Cerebellum (tissue), 4 donors: ENCODE measurements at places on chromosomes 4 and X.

DNA sequence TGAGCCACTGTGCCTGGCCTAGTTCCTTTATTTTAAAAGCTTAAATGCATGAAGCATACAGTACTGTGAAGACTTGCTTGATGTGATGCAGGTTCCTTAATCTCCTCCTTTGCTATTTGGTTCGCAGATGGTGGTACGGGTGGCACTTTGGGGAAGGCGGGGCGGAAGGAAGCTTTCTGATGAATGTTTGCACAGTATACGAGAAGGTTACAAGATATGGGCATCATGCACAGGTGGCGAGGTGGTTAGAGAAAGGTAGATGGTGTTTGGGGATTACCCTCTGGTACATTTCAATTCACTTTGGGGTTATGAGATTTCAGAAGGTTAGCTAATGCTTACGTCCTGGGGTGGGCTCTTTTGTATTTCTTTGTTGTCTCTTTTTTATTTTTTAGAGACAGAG lies 17.2 kb downstream of the RHOH start:
- no peak for DNase-seq

DNA sequence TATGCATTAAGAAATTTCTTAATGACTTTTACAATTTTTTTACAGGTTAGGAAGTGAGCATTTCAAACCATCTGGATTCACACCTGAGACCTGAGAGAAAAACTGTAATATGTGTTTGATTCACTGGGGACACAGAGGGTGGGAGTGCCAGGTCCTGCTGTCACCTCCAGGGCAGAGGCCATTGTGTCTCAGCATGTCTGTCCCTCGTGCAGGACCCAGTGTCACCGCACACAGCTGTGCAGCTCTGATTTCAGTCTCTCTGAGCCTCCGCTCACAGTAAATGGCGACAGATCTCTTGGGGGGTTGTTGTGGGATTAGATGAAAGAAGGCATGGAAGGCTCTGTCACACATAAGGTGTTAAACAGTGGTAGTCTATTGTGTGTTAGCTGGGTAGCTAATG lies 23.0 kb upstream of the CLDN24 start:
- no peak for DNase-seq

GRCh38 chr4:185542626-185543315 lies 7.5 kb upstream of the PDLIM3 start:
- DNase-seq = no peak

DNA sequence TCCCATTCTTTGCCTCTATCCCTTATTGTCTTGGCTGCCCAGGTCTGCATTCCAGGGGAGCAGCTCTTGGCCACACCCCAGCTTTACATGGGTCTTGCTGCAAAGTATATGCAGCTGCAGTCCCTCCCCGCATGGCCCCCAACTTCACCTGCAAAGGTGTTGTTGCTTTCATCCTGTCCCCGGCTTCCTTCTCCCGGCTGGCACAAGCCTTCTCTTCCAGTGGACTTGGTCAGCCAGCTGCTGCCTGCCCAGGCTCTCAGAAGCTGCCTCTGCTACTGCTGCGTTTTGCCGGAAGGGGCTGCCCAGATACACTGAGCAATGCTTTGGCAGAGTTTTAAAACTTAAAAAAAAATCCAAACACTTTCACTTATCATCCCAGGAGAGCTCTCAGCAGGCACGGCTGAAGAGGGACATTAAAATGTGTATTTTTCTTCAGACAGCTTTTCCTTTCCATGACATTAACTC lies 121.2 kb upstream of the PDLIM3 start:
- DNase-seq = no peak

GRCh38 chr4:105208561-105208960 lies 61.9 kb downstream of the TET2 start:
- no peak for DNase-seq

DNA sequence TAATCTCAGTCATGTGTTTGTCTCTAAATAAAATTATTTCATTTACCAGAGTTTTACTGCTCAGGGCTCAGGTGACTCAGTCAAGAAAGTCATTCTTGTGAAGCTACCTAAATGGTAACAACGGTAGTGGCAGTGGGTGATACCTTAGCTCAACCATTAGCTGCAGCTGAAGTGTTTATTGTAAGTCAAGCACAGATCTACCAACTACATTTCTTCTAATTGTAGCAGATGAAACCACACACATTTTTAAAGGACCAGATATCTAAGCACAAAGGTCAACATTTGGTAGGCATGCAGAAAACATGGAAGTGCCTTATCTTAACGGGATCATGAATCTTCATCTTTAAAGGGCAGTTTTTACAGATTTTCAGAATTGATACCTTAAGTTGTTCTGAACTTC lies 79.1 kb downstream of the FAT4 start:
- DNase-seq = no peak

DNA sequence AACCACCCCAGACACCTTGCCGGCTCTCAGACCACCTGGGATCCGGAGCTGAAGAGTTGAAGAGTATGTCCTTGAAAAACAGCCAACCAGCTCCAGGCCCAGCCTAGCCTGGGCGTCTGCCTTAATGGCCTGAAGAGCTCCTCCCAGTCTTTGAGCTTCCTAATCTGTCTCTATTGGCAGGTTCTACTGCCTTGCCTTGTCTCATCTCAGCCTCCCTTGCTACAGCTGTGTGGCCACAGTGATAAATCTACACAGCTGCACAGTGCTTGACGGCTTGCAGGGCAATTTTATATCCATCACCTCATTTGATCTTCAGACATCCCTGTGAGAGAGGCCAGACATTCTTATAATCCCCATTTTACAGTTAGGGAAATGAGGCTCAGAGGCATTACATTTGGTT lies 19.9 kb downstream of the AWAT2 start:
- DNase-seq = no peak

- DNase-seq = no peak
These were observed 39.8 kb downstream of the GLRB start for GRCh38 chr4:157115613-157116335.

DNA sequence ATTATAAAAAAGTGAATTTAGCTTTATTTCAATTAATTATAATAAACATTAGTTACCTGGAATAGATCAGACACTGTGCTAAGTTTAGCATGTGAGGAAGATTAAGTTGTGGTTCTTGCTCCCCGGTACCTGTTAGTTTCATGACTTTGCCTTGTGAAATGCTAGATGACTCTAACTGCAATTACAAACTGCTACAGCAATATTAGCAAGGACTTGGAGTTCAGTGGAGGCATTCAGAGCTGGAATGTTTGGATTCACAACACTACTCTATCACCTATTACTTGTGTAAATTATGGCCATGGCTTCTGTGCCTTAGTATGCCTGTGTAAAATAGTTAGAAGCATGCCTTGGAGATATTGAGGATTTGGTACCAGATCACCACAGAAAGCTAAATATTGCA lies 21.4 kb upstream of the ANXA10 start:
- no peak for DNase-seq

DNA sequence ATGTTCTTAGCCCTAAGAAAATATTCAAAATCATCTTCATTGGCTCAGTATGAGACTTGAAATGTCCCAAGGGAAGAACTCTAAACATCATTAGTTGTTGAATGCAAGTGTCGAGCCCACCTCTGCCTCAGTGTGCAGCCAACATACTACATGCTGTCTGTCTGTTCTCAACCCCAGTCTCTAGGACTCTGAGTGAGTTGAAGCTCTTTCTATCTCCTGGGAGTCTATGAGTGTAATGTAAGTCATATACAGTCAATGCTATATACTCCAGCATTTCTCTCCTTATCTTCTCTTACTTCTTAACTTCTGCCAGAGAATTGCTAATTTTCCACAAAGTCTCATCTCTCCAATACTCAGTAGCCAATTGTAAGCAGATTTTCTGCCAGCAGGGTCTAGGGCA lies 61.3 kb downstream of the SPATA18 start:
- no peak for DNase-seq

- no peak for DNase-seq
These were observed 1074.2 kb upstream of the INTU start for GRCh38 chr4:126558596-126558995.

DNA sequence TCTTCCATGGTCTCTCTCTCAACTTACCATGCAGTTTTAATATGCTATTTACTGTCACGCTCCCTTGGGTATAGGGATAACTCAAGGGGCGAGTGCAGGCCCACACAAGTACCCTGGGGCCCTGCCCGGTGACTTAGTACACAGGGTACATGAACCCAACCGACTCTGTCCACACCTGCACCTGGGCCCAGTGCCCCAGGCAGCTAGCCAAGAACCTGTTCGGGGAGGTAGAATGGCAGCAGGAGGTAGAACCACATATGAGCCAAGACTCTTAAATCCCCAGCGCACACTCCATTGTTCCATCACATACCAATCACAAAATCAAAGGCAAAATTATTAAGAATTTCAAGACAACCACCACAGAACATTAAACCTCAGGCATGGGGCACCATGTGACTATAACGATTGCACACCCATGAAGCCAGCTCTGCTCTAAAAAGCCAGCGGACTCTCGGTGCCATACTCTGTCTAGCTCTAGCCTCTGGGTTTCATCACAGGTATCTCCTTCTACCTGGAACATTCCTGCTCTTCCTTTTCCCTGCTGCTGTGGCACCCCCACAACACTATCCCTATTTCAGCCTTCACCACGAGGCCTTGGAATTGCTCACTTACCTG lies 14.6 kb downstream of the PHF8 start:
- DNase-seq = peak; percentile 2

DNA sequence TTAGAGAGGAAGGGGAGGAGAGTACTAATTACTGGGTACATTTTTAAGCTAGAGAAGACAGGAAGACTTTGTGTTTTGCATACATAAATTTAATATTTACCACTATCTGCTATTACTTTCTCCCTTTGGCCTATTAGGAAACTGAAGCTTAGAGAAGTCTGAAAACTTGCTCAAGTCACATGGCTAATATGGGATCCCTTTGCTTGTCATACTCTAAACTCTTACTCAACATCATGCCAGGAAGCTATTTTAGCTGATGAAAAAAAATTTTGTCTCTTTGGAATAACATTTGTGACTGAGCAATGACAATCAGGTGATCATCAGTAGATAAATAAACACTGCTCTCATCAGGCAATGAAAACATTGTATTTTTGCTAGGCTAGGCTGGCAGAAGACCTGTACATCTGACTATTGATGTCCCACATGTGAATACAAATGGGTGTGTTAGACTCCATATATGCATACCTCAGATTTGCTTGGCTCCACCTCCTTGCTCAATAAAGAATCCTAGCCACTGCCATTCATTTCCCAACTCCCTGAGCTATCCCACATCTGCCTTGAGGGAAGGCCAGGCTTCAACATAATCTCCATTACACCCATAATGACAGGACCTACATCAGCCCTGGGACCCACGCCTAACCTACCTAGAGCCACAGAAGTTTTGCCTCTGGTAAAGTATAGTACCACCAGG lies 17.0 kb upstream of the DCLK2 start:
- DNase-seq = no peak

DNA sequence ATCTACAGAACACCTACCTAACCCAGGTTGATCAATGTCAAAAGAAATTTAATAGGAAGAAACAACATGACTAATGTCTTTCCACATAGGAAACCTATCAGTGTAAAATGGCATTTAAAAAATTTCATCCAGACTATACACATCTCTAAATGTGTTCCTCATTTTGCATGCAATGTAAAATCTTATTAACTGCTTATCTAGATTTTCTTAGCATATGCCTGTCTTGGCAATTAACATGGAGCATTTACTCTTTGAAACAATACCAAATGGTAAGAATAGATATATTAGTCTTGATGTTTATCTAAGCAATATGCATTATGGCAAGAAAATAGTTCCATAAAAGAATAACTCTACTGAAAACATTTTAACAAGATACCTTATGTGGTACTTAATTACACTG lies 199.8 kb downstream of the TRAM1L1 start:
- no peak for DNase-seq

DNA sequence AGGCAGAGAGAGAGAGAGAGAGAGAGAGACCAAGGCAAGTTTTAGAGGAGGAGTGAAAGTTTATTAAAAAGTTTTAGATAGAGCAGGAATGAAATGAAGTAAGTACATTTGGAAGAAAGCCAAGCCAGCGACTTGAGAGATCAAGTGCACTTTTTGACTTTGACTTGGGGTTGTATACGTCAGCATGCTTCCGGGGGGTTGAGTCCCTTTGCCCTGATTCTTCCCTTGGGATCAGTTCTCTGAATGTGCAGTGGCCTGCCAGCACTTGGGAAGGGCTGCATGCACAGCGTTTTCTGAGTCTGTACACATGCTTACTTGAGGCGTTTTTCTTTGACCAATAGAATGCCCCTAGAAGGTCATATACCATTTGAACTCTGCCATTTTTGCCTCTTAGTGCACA lies 400.5 kb downstream of the PDGFC start:
- no peak for DNase-seq

DNA sequence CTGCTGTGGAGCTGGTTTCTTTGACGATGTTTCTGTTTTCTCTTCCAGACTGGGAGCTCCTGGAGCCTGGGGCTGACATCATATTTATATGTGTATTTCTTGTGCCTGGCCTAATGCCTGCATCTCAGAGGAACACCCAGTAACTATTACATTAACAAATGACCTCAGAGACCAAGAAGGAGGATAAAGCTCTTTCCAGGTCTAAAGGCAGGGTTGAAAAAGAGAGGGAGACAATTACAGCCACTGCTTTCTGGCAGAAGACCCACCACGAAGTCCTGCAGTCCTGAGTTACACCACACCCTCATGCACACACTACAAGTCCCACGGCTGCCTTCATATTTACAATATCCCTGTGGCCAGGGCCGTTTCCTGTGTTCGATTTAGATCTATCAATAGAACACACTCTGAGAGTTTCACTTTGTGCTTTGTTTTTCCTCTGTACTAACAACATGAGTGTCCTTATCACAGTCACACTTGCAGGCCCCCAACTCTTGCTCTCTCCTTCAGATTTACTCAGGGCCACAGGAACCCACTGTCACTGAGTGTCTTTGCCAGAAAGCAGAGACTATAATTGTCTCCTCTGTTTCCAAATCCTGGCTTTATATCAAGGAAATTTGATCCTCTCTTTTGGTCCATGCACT lies 535.5 kb downstream of the MID1IP1 start:
- no peak for DNase-seq

GRCh38 chrX:39249999-39250398 lies 448.7 kb downstream of the MID1IP1 start:
- DNase-seq = no peak

DNA sequence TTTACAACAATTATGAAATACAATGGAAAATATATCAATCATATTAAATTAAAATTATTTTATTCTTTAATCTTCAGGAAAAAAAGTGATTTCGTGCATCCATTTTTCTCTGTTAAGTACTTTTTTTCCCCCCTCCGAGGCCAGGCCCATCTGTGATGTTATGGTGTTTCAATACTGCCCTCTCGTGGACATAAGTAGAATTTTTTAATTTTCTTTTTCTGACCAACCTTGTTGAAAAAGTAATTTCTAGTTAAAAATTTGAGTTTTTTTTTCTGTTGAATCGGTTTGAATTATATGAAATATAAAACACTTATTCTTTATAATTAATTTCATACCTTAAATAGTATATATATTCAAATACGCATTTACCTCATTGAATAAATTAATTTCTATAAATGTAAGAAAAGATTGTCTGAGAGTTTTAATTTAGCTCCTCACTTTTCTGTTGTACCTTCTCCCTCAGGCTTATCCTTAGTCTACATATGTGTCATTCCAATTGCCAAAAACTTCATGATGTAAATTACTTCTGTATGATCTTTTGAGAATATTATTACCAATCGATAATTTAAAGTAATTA lies 175.8 kb upstream of the TECRL start:
- peak; percentile 1 for DNase-seq

- DNase-seq = no peak
These were observed 29.3 kb upstream of the UGT2B7 start for GRCh38 chr4:69066945-69067344.

- DNase-seq = no peak
These were observed 102.5 kb downstream of the DCHS2 start for GRCh38 chr4:154389148-154389547.
